ENCODE measurements at places on chromosomes 4 and X.

- no peak for DNase-seq
These were observed 130.7 kb downstream of the TSPAN5 start for GRCh38 chr4:98527534-98528269.

DNA sequence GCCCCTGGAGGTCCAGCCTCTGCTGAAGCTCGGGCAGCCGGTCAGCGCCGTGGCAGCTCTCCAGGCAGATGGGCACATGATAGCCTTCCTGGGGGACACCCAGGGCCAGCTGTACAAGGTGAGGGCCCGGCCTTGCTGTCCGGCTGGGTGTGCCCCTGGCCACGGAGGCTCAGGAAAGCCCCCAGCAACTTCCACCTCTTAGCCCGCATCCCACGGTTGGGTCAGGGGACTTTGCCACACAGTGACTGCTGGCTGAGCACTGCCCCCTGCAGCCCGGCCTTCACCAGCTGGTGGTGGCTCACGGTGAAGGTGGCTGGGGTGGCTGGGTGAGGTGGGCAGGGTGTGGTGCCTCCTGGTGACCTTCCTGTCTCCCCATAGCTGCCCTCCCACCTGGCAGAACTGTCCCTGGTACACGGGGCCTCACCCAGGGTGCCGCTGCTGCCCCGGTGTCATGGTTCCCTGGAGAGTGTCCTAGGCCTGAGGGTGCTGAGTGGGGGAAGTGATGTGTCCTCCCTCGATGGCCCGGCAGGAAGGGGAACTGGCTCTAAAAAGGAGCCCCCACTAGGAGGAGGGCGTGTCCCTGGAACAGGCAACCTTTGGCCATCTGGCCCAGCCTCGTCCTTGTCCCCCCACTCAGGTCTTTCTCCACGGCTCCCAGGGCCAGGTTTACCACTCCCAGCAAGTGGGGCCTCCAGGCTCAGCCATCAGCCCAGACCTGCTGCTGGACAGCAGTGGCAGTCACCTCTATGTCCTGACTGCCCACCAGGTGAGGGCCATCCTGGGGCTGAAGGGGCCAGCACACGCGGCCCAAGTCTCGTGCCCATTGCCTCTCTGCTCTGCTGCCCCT is 4.5 kb downstream of the PLXNB3 start:
- no peak for DNase-seq

DNA sequence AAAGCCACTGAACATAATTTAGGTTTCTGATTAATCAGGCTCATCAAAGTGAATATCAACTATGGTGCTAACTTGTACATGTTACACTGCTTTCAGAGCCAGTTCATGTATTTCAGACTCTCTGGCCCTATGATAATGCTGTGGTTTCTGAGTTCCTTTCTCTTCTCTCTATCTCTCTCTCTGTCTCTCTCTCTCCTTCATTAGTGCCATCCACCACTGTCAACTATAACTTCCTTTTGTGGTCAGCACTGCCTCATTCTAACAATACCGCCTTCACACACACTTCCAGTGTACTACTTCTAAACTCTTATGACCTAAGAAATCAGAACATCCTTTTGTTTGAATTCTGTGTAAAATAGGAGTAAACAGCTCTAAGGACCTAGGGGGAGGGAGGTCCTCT is 907.1 kb downstream of the RPA4 start:
- DNase-seq = no peak

- DNase-seq = no peak
These were observed 197.1 kb upstream of the GIMD1 start for GRCh38 chr4:106565727-106566126.

- no peak for DNase-seq
These were observed 31.6 kb downstream of the ETDC start for GRCh38 chrX:135340831-135341230.
